Breast epithelium (tissue), 4 donors: ENCODE measurements at places on chromosomes 7 and 10. TPM values are rescaled to one million over a fixed set of nuclear protein-coding genes. Genes with fewer than 3 reads are reported as not detected.
A peak's percentile ranks its signal among the peaks of the same experiment; 100 is the strongest.

DNA sequence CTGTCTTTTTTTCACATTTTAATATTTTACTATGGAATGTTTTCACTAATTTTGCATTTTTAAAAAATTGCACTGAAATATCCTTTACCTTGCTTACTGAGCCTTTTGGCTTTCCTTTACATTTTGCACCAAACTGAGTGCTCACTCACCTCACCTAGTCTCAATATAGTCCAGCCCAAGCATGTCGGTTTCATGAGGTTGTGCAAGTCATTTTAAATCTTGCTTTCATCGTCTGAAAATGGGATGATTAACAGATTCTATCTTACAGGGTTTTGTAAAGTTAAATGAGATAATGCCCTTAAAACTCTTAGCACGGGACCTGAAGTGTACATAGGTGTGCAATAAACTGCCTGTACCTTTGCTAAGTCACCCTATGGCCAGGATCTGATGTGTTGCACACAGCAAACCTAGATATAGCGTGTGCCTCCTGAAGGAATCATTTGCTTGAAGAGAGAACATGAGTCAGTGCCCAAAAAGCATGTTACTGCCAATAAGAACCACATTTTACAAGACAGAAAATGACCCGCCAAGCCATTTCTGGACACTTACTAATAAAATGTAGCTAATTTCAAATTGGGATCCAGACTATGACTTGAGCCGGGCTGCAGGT lies 199.8 kb downstream of the JCAD start:
- H3K4me3 ChIP-seq = no peak overlapping the region
- H3K27ac ChIP-seq = no peak overlapping the region
- H3K36me3 ChIP-seq = no peaks in the 10 kb centered on the region
- H3K27me3 ChIP-seq = no peaks in the 10 kb centered on the region
- DNase-seq = no peak
- H3K4me1 ChIP-seq = no peaks in the 10 kb centered on the region

DNA sequence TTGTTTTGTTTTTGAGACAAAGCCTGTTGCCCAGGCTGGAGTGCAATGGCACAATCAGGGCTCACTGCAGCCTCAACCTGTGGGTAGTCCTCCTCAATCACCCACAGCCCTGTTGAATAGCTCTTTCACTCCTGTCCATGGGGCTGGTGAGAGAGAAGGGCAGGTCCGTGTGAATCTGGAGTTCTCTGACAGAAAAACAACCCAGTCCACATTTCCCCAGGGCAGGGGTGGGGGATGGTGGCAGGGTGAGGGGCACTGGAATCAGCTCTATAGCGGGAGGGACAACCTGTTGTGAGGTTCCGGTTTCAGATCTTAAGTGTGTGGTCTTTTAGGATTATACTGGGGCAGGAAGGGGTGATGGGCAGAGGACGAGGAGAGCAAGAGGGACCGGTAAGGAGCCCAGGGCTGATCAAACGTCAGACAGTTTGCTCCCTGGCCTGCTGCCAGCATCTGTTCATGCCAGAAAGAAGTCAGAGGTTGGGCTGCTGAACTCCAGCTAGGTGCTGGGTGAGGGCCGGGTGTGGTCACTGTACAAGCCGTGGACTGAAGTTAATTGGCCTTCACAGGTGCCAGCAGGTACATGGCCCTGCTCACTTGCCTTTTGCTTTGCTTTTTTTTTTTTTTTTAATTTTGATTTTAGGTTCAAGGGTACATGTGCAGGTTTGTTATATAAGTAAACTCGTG lies 33.2 kb upstream of the MKRN1 start:
- H3K4me1 ChIP-seq = no peaks in the 10 kb centered on the region
- H3K4me3 ChIP-seq = no peak overlapping the region
- H3K36me3 ChIP-seq = no peaks in the 10 kb centered on the region
- peak; percentile 30 for DNase-seq
- H3K27ac ChIP-seq = no peak overlapping the region
- no peaks in the 10 kb centered on the region for H3K27me3 ChIP-seq

Gene DIP2C
- 20.3 TPM for total RNA-seq

GRCh38 chr10:11465406-11465805 lies 146.0 kb downstream of the USP6NL start:
- H3K4me1 ChIP-seq = no peaks in the 10 kb centered on the region
- no peaks in the 10 kb centered on the region for H3K27me3 ChIP-seq
- H3K4me3 ChIP-seq = no peak overlapping the region

Gene CFAP46
- 0.73 TPM for total RNA-seq

DNA sequence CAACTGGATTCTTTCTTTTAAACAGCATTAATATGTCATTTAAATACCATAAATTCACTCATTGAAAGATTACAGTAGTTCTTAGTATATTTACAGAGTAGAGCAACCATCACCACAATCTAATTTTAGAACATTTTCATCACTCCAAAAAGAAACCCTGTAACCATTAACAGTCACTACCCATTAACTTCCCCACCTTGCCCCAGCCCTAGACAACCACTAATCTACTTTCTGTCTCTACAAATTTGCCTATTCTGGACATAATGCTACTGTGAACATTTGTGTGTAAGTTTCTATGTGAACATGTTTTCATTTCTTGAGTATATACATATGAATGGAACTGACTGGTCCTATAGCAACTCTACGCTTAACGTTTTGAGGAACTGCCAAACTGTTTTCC lies 42.4 kb downstream of the P4HA1 start:
- H3K4me3 ChIP-seq = no peak overlapping the region
- H3K36me3 ChIP-seq = no peaks in the 10 kb centered on the region
- H3K4me1 ChIP-seq = no peaks in the 10 kb centered on the region

Gene LRGUK
- total RNA-seq = 0.96 TPM

Gene CLCN1
- 0.29 TPM for total RNA-seq

DNA sequence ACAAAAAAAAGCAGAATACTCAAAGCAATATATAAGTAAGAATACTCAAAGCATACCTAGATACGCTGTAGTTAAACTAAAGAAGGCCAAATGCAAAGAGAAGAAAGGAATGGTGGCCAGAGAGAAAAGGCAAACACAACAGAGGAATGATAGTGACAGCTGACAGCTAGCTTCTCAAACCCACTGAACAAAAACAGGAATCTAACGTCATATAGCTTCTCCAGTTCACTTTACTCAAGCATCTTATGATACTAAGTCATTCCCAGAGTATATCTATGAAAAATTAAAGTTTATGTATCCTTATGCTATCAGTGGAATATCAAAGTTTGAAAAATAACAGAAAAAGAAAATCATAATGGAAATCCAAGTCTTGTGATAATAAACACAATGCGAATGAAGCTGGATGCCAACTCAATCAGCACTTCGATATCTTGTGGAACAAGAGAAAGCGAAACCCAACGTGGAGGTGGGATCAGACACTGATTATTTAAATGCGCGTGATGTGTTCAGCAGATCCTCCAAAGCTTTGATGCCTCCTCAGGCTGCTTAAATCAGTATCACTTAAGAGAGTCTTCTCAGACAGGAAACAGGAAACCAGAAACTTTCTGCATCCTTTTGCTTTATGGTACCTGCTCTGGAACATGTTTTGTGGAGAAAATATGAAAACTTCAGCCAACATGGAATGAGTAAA lies 102.8 kb downstream of the PIP4K2A start:
- no peak for DNase-seq
- H3K27ac ChIP-seq = no peak overlapping the region
- H3K4me3 ChIP-seq = no peak overlapping the region
- H3K36me3 ChIP-seq = no peaks in the 10 kb centered on the region

- no peak overlapping the region for H3K4me3 ChIP-seq
- no peak overlapping the region for H3K27ac ChIP-seq
- peaks cover 7% of the 10 kb centered on the region for H3K27me3 ChIP-seq
- H3K4me1 ChIP-seq = no peaks in the 10 kb centered on the region
Measured at GRCh38 chr7:96526496-96526895, 183.2 kb downstream of the SEM1 start.

DNA sequence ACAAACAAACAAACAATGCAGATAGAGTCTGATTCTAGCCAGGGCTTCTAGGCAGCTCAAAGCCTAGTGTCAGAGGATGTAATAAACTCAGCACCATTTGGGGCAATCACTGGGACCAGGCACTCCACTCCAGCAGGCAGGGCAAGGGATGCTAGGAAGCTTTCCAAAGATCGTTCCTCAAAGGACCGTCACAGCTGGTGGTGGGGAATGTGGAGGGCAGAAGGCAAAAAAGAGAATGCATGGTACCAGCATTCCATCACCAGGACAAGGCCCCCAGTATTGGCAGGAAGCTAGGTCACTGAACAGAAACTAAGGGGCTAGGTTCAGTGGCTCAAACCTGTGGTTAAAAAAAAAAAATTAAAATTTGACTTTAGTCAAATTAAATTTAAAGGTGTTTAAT lies 94.2 kb downstream of the CUL2 start:
- no peak overlapping the region for H3K27ac ChIP-seq
- H3K4me3 ChIP-seq = no peak overlapping the region
- no peaks in the 10 kb centered on the region for H3K27me3 ChIP-seq
- no peaks in the 10 kb centered on the region for H3K4me1 ChIP-seq

DNA sequence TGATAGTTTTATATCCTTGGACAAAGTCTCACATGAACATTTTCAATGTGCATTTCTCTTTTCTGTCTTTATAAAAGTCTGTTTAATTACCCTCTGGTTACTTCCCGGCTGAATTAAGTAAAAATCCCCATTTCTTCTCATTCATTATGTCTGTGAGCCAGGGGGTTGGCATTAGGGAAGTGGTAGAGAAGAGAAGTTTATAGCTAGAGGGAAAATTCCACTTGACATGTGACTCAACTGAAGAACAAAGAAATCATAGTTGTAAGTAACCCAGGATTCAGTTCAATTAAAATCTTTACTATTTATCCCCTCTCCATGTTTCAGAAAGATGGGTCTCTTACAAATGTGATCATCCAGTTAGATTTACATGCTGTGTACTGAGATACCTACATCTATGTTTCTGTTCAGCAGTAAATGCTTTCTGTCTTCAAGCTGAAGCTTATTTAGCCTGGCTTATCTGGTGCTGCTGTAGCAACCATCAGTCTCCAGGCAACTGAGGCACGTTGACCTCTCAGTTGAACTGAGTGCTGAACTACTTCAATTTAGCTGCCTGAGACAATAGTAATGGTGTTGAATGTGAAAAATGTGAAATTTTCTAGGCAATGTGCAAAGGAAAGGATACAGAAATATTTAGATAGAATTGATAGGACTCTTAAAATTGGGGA lies 181.6 kb downstream of the MLLT10 start:
- H3K36me3 ChIP-seq = no peaks in the 10 kb centered on the region
- no peak overlapping the region for H3K27ac ChIP-seq
- no peak for DNase-seq
- no peak overlapping the region for H3K4me3 ChIP-seq

DNA sequence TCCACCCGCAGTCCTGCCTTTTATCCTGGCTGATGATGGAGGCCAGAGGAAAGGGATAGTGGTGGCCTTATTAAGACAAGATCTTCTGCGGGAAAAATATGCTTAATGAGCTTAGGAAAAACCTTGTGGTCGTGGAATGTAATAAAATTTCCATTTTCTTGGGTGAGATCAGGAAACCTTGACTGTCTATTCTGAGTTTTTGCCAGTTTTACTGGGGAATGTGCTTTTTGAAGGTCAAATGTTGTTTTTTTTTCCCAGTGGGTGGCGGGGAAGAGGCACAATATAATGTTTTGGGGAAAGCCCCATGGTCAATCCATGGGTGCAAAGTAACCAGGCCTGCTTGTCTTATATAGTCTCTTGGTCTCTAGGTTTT lies 118.5 kb downstream of the CREB5 start:
- H3K4me1 ChIP-seq = no peaks in the 10 kb centered on the region
- DNase-seq = no peak
- H3K27me3 ChIP-seq = no peaks in the 10 kb centered on the region
- no peaks in the 10 kb centered on the region for H3K36me3 ChIP-seq

DNA sequence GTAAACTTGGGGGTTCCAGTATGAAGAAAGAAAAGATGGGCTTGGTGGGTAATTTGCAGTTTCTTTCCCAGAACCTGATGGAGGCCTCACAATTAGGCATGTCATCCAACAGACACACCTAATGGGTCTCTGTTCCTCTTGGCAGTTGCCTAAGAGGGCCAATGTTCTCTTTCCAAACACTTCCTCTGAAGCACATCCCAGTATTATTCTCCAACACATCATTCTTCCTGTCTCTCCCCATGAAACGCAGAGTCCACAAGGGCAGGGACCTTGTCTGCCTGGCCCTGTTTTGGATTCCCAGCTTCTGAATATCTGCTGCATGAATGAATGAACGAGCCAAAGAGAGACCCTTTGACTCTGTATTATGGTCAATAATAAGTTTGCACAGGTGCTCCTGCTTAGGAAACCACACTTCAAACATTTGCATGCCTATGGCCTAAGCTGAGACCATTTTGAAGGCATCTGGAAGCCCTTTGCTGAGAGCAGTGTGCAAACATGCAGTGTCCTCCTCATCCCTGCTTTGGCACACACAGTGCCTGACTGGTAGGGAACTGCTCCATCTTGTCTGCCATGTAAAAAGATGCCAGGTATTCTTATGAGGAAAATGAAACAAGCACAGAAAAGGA lies 100.9 kb upstream of the CHST15 start:
- no peak overlapping the region for H3K4me3 ChIP-seq
- no peaks in the 10 kb centered on the region for H3K4me1 ChIP-seq
- no peaks in the 10 kb centered on the region for H3K36me3 ChIP-seq
- H3K27ac ChIP-seq = no peak overlapping the region
- H3K27me3 ChIP-seq = no peaks in the 10 kb centered on the region
- no peak for DNase-seq

DNA sequence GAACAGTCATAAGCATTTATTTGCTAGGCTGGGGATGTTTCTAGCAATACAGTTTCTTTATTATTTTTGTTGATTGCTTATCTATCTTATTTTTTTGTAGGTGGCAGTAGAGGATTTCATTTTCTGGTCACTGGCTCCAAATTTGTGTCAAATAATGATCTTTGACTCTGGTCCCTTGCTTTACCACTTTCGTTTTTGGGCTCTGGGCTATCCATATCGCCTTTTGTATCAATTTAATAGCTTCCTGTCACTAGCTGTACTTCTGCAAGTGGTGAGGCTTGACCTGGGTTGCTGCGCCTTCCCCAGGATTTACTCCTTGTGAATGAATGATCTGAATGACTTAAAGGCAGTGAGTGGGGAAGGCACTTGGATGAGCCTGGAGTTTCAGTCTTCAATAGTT lies 48.4 kb downstream of the MDFIC start:
- no peaks in the 10 kb centered on the region for H3K4me1 ChIP-seq
- no peak for DNase-seq
- H3K27me3 ChIP-seq = no peaks in the 10 kb centered on the region
- H3K27ac ChIP-seq = no peak overlapping the region
- H3K36me3 ChIP-seq = no peaks in the 10 kb centered on the region
